ENCODE measurements at places on chromosomes 6 and 20.

GRCh38 chr20:54227241-54227640 is 19.4 kb downstream of the PFDN4 start:
- no peak for DNase-seq

GRCh38 chr6:71733970-71734899 is 152.1 kb upstream of the RIMS1 start:
- no peak for DNase-seq

GRCh38 chr6:27101824-27102223 is 145.7 kb upstream of the PRSS16 start:
- DNase-seq = no peak

GRCh38 chr6:62516291-62517141 is 230.5 kb upstream of the KHDRBS2 start:
- DNase-seq = no peak

- DNase-seq = no peak
Observed at GRCh38 chr6:145891126-145891525, 73.0 kb downstream of the SHPRH start.

- no peak for DNase-seq
Observed at GRCh38 chr6:37985355-37985754, 165.8 kb downstream of the ZFAND3 start.

DNA sequence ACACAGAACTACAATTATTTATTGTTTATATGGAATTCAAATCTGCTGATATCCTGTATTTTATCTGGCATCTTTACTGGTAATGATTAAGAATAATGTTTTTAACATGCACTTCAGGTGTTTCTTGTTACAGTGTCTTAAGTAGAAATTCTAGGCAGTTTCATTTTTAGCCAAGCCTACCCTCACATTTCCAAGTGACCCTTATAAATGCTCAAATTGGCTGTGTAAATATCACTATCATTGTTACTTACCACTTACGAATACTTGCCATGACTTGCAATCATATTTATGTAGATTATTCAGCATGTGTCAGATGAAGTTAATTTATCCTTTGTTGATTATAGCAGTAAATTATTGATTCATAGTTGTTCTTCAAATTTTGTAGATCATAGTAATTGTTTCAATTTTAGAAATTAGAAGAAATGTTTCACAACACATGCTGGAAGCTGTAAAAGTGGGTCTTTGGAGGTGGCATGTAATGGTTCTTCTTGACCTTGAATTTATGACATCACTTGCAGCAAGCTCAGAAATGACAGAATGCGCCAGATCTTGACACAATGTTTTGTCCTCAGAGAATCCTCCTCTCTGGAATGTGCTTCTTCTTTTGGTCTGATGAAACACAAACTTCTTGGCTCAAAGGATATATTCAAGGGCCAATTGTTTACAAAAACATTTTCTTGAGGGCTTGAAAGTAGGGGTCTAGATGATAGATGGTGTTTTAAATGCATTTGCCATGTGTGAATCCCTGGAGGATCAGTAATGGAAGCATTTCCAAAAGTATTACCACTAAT is 471.8 kb downstream of the COL12A1 start:
- no peak for DNase-seq

DNA sequence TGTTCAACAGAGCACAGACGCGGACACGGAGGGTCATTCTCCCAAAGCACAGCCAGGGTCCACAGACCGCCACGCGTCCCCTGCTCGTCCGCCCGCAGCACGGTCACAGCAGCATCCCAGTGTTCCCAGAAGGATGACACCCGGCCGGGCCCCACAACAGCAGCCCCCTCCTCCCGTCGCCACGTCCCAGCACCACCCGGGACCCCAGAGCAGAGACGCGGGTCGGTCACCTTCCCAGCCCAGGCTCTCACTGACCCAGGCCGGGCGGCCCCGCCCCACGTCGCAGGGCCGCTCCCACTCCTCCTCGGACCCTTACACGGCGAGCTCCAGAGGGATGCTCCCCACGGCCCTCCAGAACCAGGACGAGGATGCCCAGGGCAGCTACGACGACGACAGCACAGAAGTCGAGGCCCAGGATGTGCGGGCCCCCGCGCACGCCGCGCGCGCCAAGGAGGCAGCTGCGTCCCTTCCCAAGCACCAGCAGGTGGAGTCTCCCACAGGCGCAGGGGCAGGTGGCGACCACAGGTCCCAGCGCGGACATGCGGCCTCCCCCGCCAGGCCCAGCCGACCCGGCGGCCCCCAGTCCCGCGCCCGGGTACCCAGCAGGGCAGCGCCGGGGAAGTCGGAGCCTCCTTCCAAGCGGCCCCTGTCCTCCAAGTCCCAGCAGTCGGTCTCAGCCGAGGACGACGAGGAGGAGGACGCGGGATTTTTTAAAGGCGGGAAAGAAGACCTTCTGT is 64.3 kb downstream of the FNDC1 start:
- no peak for DNase-seq

DNA sequence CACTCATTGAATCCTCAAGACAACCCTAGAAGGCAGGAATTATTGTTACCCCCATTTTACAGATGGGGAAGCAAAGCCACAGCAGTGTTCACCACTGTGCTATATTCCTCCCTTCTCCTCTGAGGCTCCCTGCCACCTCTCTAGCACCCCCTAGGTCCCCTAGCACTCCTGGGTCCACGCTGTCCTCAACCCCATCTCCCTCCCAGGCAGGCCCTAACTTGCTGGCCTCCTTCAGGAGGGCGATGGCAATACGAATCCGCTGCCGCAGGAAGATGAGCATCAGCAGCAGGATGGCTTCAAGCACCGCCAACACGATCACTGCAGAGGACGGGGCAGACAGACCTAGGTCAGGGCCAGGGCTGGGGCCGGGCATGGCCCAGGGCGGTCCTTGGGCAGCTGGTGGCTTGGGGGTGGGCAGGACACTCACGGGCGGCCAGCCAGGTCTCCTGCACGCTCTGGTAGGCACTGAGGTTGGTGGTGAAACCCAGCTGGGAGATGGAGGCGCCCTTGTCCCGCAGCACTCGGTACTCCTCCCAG is 7.8 kb upstream of the NEU1 start:
- no peak for DNase-seq

DNA sequence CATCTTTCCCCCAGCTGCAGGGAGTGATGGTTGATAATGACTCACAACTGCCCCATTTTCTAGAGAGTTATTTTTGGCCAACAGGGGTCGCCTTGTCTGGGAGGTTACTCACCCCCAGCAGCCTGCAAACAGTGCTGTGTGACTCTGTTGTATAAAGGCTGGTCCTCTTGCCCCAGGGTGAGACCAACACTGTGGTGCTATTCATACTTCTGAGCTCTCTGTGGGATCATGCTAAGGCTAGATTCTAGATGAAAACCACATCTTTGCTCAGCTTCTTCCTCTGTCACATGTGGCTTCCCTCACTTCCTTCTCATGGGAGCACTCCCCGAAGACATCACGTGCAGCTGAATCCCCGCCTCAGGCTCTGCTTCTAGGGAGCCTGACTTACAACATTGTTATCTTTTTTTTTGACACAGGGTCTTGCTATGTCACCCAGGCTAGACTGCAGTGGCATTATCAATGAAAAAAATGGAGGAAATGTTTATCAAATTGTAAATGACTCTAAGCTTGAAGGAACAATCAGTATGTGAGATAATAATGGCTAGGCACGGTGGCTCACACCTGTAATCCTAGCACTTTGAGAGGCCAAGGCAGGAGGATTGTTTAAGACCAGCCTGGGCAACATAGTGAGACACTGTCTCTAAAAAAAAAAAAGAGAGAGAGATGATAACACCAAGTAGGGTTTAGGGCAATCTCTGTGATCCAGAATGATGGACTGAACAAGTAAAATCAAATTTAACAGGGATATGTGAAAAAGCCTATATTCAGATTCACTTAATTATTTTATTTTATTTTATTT is 55.7 kb upstream of the SLC23A2 start:
- peak; percentile 42 for DNase-seq

DNA sequence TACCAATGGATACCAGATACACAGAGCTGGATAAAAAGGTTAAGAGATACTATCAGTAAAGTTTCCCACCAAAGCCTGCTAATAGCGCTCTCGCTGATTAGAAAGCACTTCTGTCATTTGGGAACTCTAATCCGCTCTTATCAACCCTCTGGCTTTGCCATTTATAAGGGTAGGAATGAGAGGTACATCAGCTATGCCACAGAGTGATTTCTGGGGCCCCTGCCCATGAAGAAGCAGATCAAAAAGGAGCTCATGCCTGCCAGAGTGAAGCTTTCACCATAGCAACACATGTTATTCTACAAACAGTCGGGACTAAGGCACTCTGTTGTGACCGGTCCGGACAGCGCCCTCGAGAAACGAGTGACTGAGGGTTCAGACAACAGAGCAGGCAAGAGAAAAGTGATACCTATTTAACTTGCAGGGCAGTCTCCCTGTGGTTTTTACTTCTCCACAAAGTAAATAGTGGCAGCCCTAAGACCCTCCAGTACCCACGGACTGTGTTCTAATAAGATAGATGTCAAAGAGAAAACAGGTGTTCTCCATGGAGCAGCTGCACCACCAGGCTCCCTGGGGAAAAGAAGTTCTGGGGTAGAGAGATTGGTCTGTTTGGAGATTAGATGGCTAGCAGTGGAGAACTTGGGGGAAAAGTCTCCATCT is 5.6 kb downstream of the TRAM2 start:
- peak; percentile 70 for DNase-seq

DNA sequence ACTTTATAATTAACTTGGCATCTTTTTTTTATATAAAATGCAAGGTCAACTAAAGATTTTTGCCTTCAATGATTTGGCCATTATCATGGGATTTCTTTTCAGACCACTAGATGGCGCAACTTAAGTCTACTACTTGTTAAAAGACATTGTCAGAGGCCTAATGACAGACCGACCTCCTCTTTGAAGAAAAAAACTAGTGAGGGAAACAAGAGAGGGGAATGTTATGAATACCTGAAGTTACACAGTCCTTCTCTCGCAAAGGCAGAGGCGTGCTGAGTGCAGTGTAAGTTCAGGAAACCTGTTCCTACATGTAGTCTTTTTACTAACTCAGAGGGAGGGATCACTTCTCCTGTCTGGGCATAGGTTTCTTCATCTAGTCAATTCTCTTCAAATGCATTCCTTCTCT is 9.3 kb downstream of the TRAPPC3L start:
- peak; percentile 51 for DNase-seq

DNA sequence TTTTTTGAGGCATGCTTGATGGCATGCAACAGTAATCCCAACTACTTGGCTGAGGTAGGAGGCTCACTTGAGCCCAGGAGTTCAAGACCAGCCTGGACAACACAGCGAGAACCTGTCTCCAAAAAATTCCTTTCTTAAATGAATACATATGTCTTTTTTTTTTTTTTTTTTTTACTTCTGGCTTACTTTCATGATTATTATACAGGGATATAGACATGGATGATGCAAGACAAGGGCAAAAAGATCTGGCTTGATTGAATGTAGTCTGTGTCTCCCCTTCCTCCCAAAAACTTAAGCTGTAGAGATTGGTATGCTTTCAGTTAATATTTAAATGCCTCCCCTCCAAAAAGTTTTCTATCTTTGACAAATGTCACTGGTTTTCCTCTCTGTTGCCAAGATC is 7.6 kb downstream of the SNX3 start:
- no peak for DNase-seq

GRCh38 chr6:4258733-4259132 is 123.4 kb upstream of the ECI2 start:
- no peak for DNase-seq

- DNase-seq = no peak
Observed at GRCh38 chr6:149095842-149096241, 221.7 kb upstream of the TAB2 start.

- DNase-seq = no peak
Observed at GRCh38 chr6:11586536-11586935, 49.0 kb downstream of the TMEM170B start.

DNA sequence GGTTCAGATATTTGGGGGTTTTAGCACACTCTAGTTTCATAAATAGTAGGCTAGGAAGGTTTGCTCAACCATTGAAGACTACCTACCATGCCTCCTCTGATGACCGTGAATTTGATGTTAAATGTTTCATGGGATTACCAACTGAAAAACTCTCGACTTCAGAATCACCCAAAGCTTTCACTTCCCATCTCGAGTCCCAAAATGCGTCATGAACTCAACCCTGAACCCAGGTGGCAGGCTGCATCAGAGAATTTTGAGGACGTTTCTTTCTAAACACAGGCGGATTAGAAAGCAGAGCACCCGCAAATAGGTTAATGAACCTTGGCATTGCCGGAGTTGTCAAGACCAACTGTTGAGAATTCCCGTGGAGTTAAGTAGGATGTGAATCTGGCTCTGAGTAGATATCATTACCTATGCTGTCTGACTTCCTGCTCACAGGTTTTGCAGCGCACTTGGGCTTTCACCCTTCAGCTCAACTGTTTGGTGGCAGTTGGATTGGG is 98.4 kb upstream of the ADTRP start:
- DNase-seq = no peak

- DNase-seq = no peak
Observed at GRCh38 chr20:36642136-36642535, 3.9 kb downstream of the SLA2 start.

DNA sequence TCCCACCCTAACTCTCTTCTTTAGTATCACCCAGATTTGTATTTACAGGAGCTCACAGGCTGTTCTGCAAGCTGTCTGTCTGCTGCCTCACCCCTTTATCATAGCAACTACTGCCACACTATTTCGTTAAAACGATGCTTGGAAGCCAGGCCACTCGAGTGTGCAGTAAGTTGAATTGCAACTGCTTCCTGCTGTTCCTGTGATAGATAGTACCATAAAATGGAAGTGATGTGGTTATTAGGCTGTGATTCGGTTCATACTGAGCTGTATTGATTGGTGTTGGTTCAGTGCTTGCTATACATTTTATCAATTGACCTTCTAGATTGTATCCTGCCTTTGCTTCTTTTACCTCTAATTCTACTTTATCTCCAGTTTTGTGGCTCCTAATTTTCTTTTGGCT is 325.4 kb downstream of the RNF144B start:
- no peak for DNase-seq

DNA sequence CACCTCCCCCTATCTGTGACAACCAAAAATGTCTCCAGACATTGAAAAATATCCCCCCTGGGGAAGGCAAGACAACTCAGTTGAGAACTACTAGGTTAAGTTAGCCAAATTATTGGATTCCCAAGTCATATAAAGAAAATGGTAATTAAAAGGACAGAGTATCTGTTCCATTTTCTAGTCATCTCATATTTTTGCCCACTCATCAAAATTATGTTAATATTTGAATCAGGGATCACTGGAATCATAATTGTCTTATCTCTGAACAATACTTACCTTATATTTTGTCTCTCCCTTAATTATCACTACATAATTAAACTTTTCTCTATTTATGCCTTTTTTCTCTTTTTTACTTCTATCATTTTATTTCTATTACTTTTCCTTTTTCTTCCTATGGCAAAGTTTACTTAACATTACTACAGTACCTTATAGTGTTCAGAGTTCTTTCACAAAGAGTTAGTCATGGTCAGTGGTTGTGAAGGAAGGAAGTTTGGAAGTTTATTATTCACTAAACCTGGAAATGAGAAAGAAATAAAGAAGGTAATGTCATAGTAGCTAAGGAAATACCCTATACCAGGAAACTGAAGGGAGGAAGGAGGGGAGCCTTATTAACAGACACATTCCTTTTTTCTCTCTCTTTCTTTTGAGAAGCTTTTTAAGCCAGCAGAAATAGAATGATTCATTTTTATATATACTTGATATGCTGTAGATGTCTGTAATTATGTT is 332.9 kb downstream of the COL12A1 start:
- DNase-seq = no peak
